Aortic smooth muscle cell (primary cell): ENCODE measurements at places on chromosomes 6 and 20. TPM values are rescaled to one million over a fixed set of nuclear protein-coding genes. Genes with fewer than 3 reads are reported as not detected.

The MUC21 gene
- not detected in 2 replicates for total RNA-seq

The RAMACL gene
- total RNA-seq: 0.66 and 2.1 TPM in 2 replicates

The WASF1 gene
- 2.5 and 5.3 TPM in 2 replicates for total RNA-seq

The HDGFL1 gene
- total RNA-seq: not detected in 2 replicates

The COL11A2 gene
- 0.12 and 0.13 TPM in 2 replicates for total RNA-seq

The NFKBIE gene
- total RNA-seq: 2.6 and 3.6 TPM in 2 replicates

The STMND1 gene
- not detected in 2 replicates for total RNA-seq

The FRK gene
- total RNA-seq: 0.79 and 1.6 TPM in 2 replicates

The NTSR1 gene
- 0.87 and 1.3 TPM in 2 replicates for total RNA-seq

The DZANK1 gene
- total RNA-seq: 0.92 and 1.2 TPM in 2 replicates

The TRIM15 gene
- not detected in 2 replicates for total RNA-seq

The GPR6 gene
- total RNA-seq: not detected in 2 replicates

The PSMF1 gene
- total RNA-seq: 20.5 and 28.0 TPM in 2 replicates

The HS3ST5 gene
- under 0.01 and 0.06 TPM in 2 replicates for total RNA-seq

The ERVFRD-1 gene
- not detected in 2 replicates for total RNA-seq

The SOX18 gene
- total RNA-seq: 0.56 and 0.66 TPM in 2 replicates

The BPIFB1 gene
- total RNA-seq: not detected in 2 replicates

The GSTA4 gene
- 32.6 and 62.7 TPM in 2 replicates for total RNA-seq

The BPI gene
- 0.50 and 0.79 TPM in 2 replicates for total RNA-seq

The HLA-DQA1 gene
- 0.40 TPM in 1 of 2 replicates, not detected in the other for total RNA-seq

The GSTA3 gene
- 0.19 TPM in 1 of 2 replicates, not detected in the other for total RNA-seq

The GRIK2 gene
- total RNA-seq: 0.19 and 0.40 TPM in 2 replicates

The TRIM10 gene
- total RNA-seq: under 0.01 and 0.13 TPM in 2 replicates

The MYLK4 gene
- total RNA-seq: 0.53 and 0.87 TPM in 2 replicates

The PCMT1 gene
- total RNA-seq: 104 and 124 TPM in 2 replicates

The ADGRF1 gene
- not detected in 2 replicates for total RNA-seq

The FOXS1 gene
- total RNA-seq: 8.9 and 15.7 TPM in 2 replicates

The PRL gene
- not detected in 2 replicates for total RNA-seq

The SRSF12 gene
- total RNA-seq: under 0.01 TPM in 2 replicates

The CFB gene
- 20.3 and 31.2 TPM in 2 replicates for total RNA-seq

The MDN1 gene
- total RNA-seq: 14.0 and 20.1 TPM in 2 replicates
